ENCODE measurements at places on chromosomes 13 and 19. TPM values are rescaled to one million over a fixed set of nuclear protein-coding genes. Genes with fewer than 3 reads are reported as not detected.

Gene CYP4F8
- total RNA-seq = not detected

Gene ZNF729
- not detected for total RNA-seq

Gene NLRP7
- not detected for total RNA-seq

Gene SIAH3
- total RNA-seq = not detected

Gene CNN1
- 133 TPM for total RNA-seq

Gene TIMM50
- 73.8 TPM for total RNA-seq

Gene SLC25A41
- total RNA-seq = 0.16 TPM

DNA sequence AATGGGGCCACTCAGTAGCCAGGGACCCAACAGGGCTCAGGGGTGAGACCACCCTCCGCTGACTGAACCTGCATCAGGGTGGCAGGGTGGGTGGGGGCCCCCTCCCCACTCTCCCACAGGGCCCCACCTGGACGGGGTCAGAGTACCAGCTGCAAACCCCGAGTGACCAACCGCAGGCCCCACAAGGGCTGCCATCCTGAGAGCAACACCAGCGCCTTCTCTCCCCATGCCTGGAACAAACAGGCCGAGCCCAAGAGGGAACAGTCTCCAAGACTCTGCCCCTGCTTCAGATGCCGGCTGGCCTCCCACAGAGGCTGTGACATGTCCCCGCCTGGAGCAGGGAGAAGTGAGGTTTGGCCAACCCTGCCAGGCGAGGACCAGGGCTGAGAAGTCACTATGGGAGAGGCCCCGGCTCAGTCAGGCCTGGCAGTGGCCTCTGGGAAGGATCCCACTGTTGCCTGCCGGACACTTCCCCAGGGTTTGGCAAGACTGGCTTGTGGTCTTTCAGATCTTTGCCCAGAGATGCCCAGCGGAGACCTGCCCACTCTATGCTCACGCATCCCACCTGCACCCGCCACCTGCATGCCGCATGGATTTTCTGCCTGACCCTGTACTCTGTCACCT is 27.2 kb downstream of the MPND start:
- no peaks in the 10 kb centered on the region for H3K27me3 ChIP-seq
- H3K4me3 ChIP-seq = peak overlapping the region; percentile 50
- peaks cover 15% of the 10 kb centered on the region for H3K36me3 ChIP-seq
- H3K4me1 ChIP-seq = peaks cover 89% of the 10 kb centered on the region

- DNase-seq = no peak
- H3K36me3 ChIP-seq = peaks cover 16% of the 10 kb centered on the region
- no peak overlapping the region for H3K27ac ChIP-seq
- no peak overlapping the region for H3K4me3 ChIP-seq
Measured at GRCh38 chr13:19961924-19962323, 3.4 kb downstream of the ZMYM2 start.

GRCh38 chr13:109366525-109366924 is 419.9 kb downstream of the IRS2 start:
- no peak overlapping the region for H3K27ac ChIP-seq
- H3K4me3 ChIP-seq = no peak overlapping the region
- H3K4me1 ChIP-seq = no peaks in the 10 kb centered on the region
- no peak for DNase-seq
- no peaks in the 10 kb centered on the region for H3K27me3 ChIP-seq
- no peaks in the 10 kb centered on the region for H3K36me3 ChIP-seq

- H3K27ac ChIP-seq = no peak overlapping the region
- no peak for DNase-seq
- no peaks in the 10 kb centered on the region for H3K27me3 ChIP-seq
- no peak overlapping the region for H3K4me3 ChIP-seq
- no peaks in the 10 kb centered on the region for H3K36me3 ChIP-seq
- peaks cover 24% of the 10 kb centered on the region for H3K4me1 ChIP-seq
Measured at GRCh38 chr19:44611812-44612295, 1.5 kb upstream of the IGSF23 start.

DNA sequence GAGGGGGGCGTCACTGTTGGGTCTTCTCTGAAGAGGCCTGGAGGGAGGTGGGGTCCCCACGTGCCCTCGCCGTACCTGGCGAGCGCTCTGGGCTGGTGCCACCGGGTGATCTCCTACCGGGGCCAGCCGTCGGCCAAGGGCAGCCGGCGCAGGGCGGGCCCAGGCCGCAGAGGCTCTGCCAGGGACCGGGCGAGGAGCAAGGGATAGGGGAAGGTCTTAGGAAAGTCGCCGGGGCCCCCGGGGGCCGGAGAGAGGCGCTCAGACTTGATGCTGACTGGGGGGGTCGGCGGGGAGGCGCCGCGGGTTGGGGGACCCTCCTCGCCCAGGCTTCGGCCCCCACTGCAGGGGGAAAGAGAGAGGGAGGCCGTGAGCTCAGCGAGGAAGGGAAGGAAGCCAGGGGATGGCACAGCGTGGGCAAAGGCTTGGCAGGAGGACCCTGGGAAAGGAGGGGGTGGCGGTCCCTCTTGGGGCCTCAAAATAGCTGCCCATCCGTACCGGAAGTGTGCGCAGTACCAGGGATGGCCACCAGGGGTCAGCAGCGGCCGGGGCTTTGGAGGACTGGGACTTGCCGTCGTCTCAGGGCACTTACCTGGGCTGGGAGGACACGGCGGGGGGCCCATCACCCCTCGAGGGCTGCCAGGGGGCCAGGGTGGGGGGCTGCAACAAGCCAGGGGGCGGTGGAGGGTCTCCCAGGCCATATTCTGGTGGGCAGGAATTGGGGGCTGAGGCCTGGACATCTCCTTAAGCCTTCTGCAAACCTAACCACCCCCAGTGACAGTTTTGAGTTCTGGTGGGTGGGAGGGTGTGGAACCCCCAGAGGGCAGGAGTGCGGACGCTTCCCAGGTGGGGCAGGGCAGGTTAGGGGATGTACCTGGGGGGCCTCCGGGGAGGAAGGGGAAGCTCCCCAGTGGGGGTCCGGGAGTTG is 7.7 kb upstream of the TMEM161A start:
- H3K4me3 ChIP-seq = peak overlapping the region; percentile 48
- peak; percentile 80 for DNase-seq
- H3K4me1 ChIP-seq = peaks cover 7% of the 10 kb centered on the region
- H3K36me3 ChIP-seq = peaks cover 28% of the 10 kb centered on the region

GRCh38 chr13:80131204-80131603 is 209.7 kb downstream of the SPRY2 start:
- H3K27me3 ChIP-seq = no peaks in the 10 kb centered on the region
- H3K4me3 ChIP-seq = peak overlapping the region; percentile 56
- H3K27ac ChIP-seq = peak overlapping the region; percentile 93
- peaks cover 42% of the 10 kb centered on the region for H3K4me1 ChIP-seq
- H3K36me3 ChIP-seq = no peaks in the 10 kb centered on the region
- DNase-seq = peak; percentile 86

DNA sequence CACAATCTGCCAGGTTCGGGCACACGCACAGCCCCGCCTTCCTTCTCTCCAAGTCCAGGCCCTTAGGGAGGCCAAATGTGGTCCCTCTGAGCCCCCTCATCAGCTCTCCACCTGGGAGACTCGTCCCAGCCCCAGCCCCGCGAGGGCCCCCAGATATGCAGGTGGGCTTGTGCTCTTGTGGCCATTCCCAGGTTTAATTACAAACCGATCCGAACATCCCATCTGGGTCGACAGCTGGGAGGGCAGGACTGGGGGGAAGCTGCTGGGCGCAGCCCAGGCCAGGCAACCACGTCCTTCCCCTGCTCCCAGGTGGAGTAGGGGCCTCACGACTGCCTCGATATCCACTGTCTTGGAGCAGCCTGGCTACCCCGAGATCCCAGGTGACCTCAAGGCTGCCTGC is 7.5 kb upstream of the C2CD4C start:
- H3K4me3 ChIP-seq = no peak overlapping the region
- H3K27ac ChIP-seq = no peak overlapping the region
- H3K4me1 ChIP-seq = peaks cover 24% of the 10 kb centered on the region
- peaks cover 10% of the 10 kb centered on the region for H3K36me3 ChIP-seq

GRCh38 chr13:95706356-95706755 is 29.4 kb downstream of the DNAJC3 start:
- no peaks in the 10 kb centered on the region for H3K27me3 ChIP-seq
- no peak overlapping the region for H3K27ac ChIP-seq
- no peak for DNase-seq

DNA sequence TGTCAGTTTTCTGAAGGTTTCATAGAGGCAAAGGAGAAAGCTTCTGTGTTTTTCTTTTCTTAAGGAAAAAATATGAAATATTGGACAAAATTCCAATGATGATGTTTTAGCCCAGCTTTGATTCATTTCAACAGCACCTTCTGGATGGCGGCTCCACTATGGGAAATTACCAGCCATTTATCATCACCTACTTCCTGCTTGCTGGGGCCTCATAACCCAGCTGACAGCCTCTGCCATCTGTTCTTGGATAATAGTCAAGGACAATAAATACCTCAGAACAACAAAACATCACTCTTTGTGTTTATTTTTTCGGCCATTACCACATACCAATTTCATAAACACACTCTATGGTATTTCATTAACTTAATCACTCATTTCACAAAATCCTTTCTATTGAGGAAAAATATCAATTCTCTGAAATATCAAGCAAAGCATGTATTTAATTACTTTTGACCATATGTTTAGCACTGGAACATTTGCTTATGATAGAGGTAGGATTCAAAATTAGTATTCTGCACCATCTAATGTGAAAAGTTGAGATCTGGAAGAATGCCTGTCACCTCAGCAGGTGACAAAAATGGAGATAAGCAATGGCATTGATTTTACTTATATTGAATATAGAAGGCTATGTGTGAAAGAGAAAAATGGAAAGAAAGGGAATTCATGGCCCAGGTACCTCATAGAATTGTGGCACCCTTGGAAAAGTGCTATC is 629.7 kb downstream of the LIG4 start:
- no peaks in the 10 kb centered on the region for H3K4me1 ChIP-seq
- no peak overlapping the region for H3K27ac ChIP-seq
- H3K4me3 ChIP-seq = no peak overlapping the region
- no peaks in the 10 kb centered on the region for H3K36me3 ChIP-seq
- DNase-seq = no peak

- H3K4me3 ChIP-seq = no peak overlapping the region
- DNase-seq = no peak
- H3K36me3 ChIP-seq = no peaks in the 10 kb centered on the region
- H3K27me3 ChIP-seq = no peaks in the 10 kb centered on the region
Measured at GRCh38 chr13:75173457-75174356, 308.3 kb downstream of the TBC1D4 start.

DNA sequence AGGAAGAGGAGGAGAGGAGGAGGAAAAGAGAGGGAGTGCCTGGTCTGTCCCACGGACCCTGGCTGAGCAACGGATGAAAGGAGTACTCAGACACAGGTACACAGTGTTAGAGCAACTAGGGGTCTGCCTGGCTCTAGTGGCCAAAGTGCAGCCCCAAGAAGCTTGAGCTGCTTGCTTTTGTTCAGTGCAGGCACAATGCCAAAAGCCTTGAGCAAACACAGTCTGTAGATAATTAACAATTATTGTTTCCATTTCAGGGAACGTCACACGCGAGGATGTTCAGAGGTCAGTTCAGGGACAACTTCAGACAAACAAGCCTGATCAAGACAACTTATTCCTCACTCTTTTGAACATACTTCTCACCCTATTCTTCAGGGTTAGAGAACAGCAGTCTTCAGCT is 32.2 kb upstream of the ZNF726 start:
- H3K27me3 ChIP-seq = peaks cover 13% of the 10 kb centered on the region
- no peak for DNase-seq
- no peaks in the 10 kb centered on the region for H3K36me3 ChIP-seq
- H3K27ac ChIP-seq = no peak overlapping the region
- no peaks in the 10 kb centered on the region for H3K4me1 ChIP-seq

GRCh38 chr19:41945135-41945766 is 13.9 kb downstream of the RABAC1 start:
- H3K36me3 ChIP-seq = no peaks in the 10 kb centered on the region
- no peak for DNase-seq
- H3K27ac ChIP-seq = no peak overlapping the region

Measured in left ventricle myocardium inferior (tissue), 1 donor.